Cerebellar cortex (tissue), 1 donor: ENCODE measurements at places on chromosomes 4 and X.

DNA sequence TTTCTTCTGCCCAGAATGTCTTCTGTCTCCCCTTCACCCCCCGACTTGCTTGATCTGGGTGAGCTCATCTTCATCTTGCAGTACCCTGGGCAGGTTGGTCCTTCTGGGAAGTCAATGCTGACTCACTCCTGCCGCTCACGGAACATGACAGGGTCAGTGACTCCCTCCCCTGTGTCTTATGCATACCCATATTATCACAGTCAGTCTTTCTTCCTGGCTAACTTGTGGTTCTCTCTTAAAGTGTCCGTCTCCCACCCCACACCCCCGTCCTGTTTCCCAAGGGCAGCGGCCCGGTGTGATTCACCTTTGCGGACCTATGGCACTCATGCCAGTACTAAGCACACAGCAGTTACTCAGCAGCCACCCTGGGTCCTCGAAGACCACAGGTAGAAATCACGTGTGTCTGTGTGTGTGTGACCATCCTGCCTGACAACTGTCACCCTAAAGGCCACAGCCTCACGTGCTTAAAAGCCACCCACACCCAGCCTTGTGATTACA, 17.7 kb downstream of the IQSEC2 start:
- DNase-seq, result no peak

DNA sequence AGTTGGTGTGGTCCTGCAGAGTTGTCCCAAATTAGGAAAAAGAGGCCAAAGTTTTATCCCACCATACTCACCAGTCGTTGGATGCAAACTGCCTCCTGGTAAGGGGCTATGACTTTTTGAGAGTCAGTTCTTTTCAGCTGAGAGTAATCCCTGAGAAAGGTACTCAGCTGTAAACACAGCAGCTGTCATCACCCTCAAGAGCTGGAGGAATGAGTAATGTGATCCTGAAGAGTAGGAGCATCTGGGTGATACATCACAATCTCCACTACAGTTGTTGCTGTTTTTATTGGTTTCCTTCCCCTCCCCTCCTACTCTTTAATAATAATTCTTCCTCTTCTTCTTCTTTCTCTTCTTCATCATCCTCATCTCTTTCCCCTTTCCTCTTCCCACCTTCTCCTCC, 5.7 kb downstream of the MAGEE1 start:
- DNase-seq, result no peak

- DNase-seq, result no peak
Measured at GRCh38 chr4:78534286-78534955, 17.1 kb upstream of the ANXA3 start.

DNA sequence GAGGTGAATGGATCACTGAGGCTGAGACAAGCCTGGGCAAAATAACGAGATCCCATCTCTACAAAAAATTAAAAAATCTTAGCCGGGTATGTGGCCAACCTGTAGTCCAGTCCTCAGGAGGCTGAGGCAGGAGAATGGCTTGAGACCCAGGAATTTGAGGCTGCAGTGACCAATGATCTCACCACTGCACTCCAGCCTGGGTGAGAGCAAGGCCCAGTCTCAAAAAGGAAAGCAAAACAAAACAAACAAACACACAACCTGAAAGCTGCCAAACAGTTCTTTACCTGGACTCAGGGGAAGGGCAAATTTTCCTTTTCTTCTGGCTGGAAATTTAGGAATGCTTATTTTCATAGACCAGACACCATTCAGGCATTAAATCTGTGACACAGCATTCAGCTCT, 163.1 kb upstream of the FAT1 start:
- no peak for DNase-seq

- DNase-seq, result no peak
Measured at GRCh38 chr4:101295691-101296090, 51.6 kb downstream of the PPP3CA start.
